ENCODE measurements at places on chromosomes 11 and 22. TPM values are rescaled to one million over a fixed set of nuclear protein-coding genes. Genes with fewer than 3 reads are reported as not detected.

GRCh38 chr11:68040101-68040956 lies 1.5 kb downstream of the TCIRG1 start:
- ATAC-seq = peak; percentile 46

DNA sequence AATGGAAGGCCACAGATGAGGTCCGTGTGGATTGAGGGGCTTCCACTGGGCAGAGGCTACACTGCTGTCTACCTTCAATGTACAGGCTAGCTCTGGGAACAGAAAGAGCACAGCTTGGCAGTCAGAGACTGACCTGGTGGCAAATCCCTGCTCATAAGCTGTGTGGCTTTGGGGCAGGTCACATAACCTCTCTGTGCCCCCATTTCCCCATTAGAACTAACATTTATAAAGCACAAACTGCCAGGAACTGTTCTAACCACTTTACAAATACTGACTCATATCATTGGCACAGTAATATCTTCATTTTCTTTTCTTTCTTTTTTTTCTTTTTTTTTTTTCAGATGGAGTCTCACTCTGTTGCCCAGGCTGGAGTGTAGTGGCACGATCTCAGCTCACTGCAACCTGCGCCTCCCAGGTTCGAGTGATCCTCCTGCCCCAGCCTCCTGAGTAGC lies 3.1 kb downstream of the FOSL1 start:
- no peak for ATAC-seq

DNA sequence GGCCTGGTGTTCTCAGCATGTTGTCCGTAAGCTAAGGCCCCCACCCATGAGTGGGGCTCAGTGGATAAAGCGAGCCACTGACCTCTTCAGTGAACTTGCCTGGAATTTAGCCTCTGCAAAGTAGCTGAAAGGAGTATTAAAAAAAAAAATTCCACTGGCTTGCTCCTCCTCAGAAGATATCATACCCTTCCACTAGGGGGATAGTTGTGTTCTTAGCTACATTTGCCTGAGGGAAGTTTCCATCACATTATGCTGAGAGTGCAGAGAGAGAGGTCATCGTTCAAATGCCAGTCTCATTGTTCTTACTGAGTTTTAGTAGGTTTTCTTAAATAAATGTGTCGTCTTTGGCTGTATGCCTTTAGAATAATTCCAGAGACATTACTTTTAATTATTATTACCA lies 879.7 kb downstream of the JRKL start:
- no peak for ATAC-seq

DNA sequence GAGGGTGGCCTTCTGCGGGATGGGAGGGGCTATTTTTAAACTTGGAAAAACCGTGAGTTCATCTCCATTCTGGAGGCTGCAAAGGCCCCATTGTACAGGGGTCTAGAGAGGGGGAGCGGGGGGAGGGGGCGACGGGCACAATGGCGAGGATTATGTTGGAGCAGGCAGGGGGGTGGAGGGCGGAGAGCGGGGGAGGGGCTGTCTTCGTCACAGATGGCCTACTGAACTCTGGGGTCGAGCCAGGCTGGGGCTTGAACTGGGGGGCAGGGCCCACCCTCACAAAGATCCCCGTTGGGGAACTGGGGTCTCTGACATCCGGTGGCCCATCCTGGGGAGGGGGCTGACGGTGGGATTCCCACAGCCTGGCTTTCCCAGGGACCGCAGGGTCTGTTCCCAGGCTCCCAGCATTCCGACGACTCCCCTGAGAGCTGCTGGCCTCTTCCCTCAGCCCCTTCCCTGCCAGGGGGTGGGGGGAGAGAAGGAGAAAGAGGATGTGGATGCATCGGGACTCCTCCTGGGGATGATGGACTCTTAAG lies 3.4 kb upstream of the MCAM start:
- ATAC-seq = peak; percentile 1

- ATAC-seq = peak; percentile 79
These were observed 3.8 kb upstream of the ADORA2A start for GRCh38 chr22:24423519-24424000.

DNA sequence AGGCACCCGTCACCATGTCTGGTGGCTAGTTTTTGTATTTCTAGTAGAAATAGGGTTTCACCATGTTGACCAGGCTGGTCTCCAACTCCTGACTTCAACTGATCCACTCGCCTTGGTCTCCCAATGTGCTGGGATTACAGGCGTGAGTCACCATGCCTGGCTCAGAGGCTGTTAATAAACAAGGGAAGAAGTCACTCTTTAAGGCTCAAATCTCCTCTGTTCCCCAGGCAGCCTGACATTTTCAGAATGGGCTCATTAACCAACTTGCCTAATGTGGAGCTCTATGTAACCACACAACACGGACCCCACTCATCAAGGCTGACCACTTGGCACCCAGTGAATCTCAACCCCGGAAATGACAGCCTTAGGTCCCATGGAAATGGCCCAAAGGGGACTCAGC lies 24.1 kb downstream of the APOL3 start:
- peak; percentile 79 for ATAC-seq

The CASP5 gene
- total RNA-seq = not detected

All from gastroesophageal sphincter (tissue), 4 donors.